ENCODE measurements at places on chromosomes 1 and 21.

DNA sequence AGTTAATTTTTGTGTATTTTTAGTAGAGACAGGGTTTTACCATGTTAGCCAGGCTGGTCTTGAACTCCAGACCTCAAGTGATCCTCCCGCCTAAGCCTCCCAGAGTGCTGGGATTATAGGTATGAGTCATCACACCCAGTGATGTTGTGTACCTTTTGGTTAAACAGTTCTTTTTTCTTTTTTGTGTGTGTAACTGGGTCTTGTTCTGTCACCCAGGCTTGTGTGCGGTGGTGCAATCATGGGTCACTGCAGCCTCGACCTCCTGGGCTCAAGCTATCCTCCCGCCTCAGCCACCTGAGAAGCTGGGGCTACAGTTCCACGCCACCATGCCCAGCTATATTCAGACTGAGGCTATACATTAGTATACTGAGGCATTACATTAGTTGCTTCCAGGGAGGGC lies 37.8 kb downstream of the GABPB2 start:
- DNase-seq, result no peak

DNA sequence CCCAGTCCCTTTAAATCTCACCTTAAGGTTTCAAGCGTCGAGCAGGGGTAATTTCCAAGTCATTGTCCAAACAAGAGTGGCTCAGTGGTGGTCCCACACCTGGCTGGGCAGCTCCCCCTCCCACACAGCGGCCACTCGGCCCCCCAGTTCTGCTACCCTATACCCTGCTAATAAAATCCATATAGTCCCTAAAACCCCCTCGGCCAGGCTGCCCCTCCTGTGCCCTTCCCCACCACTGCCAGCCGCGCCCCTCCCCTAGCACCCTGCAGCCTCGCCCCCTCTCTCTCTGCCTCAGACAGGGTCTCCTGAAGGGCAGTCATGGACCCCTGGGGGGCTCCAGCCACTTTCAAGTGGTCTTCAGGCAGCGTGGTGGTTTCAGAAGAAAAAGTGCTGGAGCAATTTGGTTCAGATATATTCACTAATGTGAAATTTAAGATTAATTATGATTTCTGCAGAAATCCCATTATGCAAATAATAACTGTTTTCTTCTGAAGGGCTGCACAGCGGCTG lies 34.2 kb upstream of the TTC34 start:
- no peak for DNase-seq

DNA sequence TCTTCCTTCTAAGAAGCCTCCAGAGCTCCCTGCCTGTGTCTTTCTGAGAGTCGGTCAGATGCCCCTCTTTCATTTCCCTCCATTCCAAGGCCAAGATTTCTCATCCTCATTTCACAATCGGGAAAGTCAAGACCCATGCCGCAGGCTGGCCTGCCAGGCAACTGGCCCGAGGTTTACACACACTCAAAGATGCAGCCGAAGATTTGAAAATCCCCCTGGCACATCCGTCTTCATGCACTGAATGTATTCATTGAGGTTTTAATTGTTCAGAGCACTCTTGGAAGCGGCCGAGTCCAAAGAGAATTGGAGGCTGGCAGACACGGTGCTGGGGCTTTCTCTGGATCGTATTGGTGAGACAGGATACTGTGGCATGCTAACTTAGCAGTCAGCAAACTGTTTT lies 29.1 kb upstream of the SRP9 start:
- DNase-seq, result no peak

DNA sequence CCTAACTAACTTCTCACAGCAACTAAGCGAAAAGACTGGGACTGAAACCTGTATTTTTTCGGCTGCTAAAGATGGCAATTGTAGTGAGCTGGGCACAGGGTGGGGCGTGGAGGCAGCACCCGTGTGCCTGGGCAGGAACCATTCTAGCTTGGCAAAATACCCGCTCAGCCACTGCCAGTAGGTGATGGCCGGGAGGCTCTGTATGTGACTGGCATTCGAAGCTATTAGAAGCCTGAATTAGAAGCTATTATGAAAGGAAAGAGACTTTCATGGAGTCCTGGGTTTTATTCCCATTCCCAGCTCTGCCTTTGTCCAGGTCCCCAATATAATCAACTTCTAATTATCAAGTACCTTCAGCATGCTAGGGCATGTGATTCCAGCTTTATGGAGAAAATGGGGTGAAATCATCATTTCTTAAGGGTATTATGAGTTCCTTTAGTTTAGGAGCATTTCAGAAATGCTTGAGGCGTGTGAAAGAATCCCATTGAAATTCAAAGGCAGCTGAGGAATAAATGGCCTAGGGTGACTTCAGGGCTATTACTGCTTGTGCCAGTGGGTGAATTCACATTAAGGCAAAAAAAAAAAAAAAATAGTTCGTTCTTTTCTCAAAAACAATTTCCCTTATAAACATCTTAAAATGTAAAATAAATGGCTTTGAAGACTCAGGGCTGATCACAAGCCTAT lies 125.6 kb downstream of the KCNN3 start:
- DNase-seq, result no peak

DNA sequence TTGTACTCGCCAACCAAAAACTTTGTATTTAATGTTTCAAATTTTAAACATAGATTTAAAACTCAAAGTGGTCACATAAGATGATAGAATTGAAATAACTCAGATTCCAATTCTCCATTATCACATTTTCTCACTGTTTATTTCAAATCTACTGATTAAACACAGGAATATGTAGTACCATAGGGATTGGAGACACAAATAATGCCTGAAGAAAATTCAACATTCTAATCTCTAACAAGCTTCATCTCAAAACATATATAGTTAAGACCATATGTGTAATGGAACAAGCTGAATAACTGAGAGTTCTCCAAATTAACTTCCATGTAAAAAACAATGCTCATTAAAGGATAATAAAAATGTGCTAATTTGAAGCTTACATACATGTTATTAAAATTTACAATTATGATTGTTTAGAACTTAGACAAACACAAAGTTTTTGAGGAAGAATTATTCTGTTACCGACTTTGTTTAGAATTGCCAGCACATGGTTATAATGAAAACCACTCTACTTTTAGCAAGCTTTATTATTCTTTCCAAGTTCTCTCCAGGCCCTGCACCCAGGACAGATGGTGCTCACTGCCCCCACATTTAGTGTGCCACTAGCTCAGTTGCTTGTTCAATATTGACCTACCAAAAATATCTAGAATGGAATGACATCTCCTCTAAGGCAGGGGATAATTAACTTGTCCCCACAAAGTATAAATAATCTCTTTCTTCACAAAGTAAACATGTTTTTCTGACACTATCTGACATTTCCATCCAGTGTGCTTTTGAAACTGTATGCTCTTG lies 467.2 kb downstream of the TTLL7 start:
- DNase-seq, result no peak

DNA sequence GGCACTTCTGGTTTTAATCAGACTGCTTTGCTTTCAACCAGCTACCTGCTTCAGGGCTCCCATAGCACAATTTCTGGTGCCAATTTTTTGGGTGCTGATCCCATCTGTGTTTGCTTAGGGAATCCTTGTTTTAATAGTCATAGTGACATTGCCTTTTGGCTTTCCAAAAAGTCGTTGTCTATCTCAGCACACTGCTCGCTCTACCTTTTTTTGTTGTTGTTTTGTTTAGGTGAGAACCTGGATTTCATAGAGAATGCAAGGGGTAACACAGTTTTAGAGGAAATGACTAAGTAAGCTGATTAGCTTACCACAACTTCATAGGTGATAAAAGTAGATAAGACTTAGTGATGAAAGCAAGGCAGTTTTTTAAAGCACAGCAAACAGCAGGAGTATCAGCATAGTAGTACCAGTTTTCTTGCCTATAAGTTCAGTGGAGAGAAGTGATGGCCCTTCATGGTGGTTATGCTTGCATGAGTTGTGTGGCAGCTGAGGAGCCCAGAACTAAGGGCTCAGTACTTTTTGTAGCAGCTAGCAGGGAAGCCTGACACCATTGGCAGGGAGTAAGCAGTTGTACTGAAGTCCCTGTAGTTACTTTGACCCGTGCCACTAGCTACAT lies 31.3 kb downstream of the NEK7 start:
- no peak for DNase-seq

DNA sequence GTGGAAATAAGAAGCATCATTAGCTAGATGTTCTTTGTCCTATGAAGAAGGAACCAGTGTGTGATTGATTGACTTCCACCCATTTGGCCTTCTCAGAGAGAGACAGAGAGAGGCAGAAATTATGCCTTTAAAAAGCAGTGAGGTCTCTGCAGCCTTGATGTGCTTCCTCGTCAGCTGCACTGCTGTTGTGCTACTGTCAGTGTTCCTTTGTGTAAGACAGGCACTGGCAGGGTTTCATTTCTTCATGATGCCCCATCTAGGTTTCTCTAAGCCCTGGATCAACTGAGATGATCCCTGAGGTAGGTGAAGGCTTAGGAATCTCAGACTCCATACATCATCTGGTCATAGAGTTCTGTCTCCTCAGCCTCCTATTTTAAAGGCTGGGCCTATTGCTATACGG lies 34.9 kb downstream of the GPR3 start:
- no peak for DNase-seq

DNA sequence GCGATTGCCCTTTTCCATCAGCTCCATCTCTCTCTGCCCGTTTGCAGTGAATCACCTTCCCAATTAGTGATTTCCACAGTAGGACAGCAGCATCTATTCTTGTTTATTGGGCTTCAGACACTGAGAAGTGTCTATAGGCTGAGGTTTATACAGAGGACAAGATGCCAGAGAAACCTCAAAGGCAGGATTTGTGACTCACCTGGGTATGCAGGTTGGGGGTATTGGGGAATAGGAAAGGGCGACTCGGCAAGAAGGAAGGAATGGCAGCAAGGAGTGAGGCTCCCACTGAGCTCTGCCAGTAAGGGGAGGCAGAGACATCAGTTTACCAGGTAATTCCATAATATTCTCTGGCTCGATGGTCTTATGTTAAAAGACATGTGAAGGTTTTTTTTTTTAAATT lies 25.3 kb upstream of the ABCA4 start:
- no peak for DNase-seq

DNA sequence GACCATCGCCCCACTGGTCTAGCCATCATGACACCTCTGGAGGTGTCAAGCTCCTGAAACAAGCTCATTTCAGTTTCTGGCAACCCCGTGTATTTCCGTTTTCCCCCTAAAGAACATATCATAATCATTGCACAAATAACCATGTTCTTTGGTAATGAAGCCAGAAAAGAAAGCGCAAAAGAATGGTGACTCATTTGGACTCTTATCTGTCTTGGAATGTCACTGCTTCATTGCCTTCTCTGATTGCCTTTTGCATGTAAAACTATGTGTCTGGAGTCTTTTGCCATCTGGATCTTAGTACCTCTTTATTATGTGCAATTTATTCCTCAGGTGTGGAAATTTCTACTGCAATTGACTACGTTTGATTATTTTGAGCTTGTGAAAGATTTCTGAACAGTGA lies 110.5 kb downstream of the COLGALT2 start:
- no peak for DNase-seq

DNA sequence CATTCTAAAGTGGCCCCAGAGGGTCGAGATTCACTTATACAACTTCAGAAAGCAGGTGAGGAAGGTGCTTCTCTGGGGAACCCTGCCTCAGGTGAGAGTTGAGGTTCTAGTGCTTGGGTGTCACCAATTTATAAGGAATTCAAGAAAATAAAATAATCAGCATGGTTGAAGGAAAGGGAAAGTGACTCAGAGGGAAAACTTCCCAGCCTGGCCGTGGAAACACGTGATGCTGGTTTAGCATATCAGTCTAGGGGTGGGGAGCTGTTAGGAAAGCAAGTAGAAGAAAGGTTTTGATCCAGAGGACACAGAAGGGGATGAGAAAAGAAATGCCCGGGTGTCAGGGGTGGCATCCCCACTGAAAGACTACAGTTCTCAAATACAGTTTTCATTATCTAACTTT lies 37.7 kb upstream of the TMEM125 start:
- no peak for DNase-seq

DNA sequence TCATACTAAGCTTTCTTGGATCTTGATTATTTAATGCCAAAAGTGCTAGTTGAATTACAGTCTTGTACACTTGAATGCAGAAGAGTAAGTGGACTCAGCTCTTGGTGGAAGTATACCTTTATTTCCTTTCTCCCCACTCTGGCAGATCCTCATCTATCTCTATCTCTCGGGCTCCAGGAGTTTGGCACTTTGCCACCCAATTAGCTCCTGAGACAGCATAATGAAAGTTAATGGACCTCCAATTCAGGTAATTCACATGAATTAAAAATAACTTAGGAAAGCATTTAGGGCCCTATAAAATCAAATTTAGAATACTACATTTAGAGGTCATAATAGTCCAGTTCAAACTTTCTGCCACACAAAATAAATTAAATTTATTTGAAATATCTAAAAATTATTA lies 67.4 kb downstream of the OLFM3 start:
- no peak for DNase-seq

DNA sequence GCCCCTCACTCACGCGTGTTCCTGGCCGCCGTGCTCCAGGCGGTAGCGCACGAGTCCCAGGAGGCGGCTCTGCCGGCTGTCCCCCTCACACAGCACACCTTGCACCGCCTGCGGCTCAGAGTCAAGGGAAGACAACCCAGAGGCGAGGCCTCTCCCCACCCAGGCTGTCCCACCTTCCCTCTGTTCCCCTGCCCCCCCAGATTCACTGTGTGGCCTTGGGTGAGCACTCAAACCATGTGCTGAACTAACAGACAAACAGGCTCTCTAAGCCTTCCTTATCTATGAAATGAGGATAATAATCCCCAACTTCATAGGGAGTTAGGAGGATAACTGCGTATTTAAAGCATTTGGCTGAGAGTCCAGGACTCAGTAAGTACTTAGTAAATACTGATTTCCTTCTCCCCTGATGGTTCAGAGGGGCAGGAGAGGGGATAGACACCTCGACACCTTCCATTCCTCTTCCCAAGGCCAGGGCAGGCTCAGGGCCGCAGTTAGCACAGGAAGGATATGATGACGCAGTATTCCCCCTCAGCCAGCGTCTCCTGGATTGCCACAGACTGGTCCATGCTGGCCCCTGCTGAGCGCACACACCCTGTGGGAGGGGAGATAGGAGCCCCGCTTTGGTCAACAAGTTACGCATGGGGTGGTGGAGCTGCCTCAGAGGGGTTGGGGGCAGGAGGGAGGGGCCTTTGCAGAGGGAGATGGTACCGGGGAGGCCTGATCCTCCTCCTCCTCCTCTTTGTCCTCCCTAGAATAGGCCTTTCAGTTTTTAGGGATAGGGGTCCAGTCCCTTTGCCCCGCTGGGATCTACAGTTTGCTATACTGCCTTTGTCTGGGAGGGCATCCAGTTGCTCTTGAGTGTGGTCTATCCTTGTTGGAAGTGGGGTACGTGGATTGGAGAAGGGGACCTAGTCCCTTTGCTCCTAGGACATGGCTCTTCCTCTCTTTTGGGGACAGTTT lies 830 bp downstream of the INPP5B start:
- DNase-seq, result no peak

DNA sequence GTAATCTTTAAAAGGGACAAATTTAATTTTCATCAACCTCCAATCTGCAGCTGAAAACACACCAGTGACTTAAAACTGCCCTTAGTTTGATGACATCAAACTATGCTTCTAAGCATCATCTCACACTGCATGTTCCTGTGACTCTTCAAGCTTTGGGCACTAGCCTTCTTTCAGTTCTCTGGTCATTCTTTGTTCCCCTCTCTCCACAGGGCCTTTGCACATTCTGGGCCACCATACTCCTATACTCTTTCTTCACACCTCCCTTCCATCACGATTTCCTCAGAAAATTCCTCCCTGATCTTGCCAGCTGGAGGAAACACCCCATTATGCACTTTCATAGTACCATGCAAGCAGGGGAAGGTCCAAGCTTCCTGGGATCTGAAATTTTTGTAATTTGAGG lies 77.6 kb upstream of the ZNF326 start:
- DNase-seq, result no peak
